ENCODE measurements at places on chromosomes 6 and 20.

DNA sequence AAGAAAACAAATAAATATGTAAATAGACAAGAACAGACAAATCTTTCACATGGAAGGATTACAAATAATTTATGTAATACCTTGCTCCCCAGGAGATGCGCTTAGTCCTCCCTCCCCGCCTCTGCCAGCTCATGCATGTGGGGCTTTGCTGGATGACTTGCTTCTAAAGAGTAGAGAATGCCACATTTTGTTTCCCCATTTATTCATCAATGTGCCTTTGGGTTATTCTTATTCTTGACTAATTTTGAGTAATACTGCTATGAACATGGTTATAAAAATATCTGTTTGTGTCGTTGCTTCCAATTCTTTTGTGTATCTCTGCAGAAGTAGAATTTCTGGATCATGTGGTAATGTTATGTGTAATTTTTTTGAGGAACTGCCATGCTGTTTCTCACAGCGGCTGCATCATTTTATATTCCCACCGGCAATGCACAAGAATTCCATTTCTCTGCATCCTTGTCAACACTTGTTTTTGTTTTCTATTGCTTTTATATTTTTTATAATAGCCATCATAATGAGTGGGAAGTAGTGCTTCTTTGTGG is 23.8 kb upstream of the DUSP22 start:
- no peak for DNase-seq

GRCh38 chr20:58692579-58693225 is at the start of gene NPEPL1:
Gene NPEPL1, plus strand, starts transcription at chr20:58692800. Its CDS starts 101 bp downstream, at chr20:58692901.
- DNase-seq, result peak; percentile 23

GRCh38 chr6:33123732-33124524 is 48.1 kb downstream of the HLA-DPB1 start:
- DNase-seq, result peak; percentile 7

DNA sequence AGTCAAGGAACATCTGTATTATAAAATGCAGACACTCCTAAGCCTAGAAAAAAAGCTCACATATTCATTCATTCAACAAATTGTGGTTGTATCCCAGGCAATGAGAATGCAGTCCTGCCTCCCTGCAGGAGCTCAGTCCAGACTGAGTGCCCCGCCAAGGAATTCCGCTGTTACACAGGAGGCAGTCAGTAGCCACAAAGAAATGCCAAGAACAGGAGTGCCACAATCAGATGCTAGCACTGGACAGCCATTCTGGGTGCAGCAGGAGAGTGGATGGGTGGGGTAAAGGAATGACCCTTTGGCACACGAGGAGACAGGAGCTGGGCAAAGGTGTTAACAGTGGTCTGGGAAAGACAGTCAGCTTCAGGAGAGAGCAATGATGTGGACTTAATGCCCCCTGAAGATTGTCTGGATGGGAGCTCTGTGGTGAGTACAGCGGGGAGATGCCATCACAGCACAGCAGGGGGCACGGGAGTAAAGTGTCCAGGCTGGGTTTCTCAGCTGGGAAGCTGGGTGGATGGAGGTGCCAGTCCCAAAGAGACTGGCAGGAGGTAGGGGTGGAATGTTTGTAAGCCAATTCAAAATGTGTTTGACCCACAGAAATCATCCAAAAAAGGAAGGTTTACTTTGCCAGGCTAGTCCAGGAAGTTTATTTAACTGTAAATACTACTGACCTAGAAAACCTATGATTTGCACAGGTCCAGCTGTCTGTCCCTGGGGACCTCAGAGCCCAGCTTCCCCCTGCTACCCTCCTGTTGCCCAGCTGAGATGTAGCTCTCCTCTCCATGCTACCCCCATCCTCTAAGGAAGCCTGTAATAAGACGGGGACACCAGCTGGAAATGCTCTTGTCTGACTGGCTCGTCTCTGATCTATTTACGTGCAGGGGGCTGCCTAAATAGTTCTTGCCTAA is 84.1 kb downstream of the SLC23A2 start:
- DNase-seq, result no peak

DNA sequence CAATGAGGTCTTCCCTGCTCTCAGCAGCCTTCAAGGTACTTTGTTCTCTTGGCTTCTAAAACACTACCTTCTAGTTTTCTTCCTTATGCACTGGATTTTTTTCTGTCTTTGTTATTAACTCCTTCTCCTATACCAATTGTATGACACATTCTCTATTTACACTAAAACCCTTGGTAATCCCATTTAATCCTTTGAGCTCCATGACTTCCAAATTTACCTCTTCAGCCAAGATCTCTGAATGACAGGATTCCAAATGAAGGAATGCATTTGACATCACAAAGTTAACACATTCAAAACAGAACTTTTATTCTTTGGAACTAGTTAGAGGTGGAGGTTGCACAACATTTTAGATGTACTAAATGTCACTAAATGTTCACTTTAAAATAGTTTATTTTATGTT is 86.6 kb upstream of the SAMD5 start:
- no peak for DNase-seq

GRCh38 chr6:161547617-161548016 is 273.8 kb upstream of the AGPAT4 start:
- DNase-seq, result peak; percentile 67

DNA sequence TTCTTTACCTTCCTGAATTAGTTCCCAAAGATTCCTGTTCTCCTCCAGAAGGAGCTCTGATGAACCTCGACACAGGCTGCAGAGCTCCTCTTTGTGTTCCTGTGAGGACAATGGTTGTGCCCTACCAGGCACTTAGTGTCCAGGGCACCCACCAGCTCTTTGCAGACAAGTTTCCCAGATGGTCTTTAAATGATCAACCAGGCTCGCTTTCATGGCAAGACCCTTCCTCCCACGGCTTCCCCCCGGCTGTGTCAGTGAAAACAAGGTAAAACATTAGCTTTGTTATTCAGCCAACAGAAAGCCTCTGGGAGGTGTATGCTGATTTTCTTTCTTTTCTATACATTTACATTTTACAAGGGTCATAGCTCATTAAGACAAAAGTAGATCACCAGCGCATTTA is 32.3 kb upstream of the CNKSR3 start:
- DNase-seq, result no peak

- DNase-seq, result peak; percentile 16
These were observed 213.2 kb upstream of the MANEA start for GRCh38 chr6:95364016-95364604.

GRCh38 chr6:11126876-11127275 is 15.4 kb upstream of the ERVFRD-1 start:
- DNase-seq, result no peak

DNA sequence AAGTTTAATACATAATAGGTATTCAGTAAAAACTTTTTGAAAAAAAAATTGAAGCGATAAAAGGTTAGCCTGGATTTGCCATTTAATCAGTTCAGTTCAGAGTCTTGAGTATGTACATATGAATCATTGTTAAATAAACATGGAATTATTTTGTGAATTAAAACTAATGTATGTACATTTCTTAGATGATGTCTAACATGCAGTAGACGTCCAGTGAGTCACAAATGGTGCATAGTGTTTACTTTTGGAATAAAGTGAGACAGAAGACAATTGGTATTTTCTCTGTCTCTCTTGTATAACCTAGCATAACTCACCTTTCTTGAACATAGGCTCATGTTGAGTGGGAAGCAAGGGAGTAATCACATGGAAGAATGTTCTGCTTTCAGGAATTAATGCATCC is 83.5 kb downstream of the EYS start:
- no peak for DNase-seq

- no peak for DNase-seq
These were observed 57.6 kb downstream of the NRSN1 start for GRCh38 chr6:24183584-24183983.

- DNase-seq, result no peak
These were observed 173.0 kb downstream of the AIG1 start for GRCh38 chr6:143233554-143234285.

- DNase-seq, result no peak
These were observed 46.5 kb downstream of the ADTRP start for GRCh38 chr6:11732036-11732631.

GRCh38 chr20:12276011-12276673 is 358.4 kb downstream of the BTBD3 start:
- DNase-seq, result no peak

GRCh38 chr20:48783533-48784272 is 44.1 kb downstream of the PREX1 start:
- DNase-seq, result no peak

DNA sequence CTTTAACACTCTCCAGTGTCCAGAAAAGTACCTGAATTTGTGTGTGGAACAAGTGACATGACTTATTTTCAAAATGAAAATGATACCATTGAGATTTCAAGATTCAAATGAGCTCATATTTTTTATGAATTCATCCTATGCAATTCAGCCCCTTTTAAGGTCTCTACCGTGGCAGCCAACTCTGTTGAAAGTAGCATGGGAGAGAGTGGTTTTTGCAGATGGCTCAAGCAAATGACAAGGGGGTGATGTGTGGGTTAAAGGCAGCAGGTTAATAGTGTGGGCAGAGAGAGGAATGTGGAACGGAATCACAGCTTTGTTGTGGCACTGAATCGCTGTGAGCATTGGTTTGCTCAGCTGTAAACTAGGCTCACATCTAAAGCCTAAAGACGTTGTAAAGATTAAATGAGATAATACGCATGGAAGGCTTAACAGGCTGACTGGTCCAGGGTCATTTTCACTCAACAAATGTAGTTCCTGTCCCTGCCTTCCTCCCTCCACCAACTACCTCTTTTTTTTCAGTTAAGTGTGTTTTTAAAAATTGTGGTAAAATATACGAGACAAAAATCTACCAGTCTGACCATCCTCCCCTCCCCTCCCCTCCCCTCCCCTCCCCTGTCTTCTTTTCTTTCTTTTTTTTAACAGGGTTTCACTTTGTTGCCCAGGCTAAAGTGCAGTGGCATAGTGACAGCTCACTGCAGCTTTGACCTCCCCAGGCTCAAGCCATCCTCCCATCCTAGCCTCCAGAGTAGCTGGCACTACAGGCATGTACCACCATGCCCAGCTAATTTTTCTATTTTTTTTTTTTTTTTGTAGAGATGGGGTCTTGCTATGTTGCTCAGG is 114.7 kb upstream of the ZNF217 start:
- no peak for DNase-seq

- DNase-seq, result no peak
These were observed 238.1 kb downstream of the RNGTT start for GRCh38 chr6:88725111-88725975.

GRCh38 chr6:7541175-7542064 is at the start of gene DSP:
Gene DSP, plus strand, starts transcription at chr6:7541671. Its CDS starts 245 bp downstream, at chr6:7541916.
- peak; percentile 13 for DNase-seq

- no peak for DNase-seq
These were observed 119.8 kb downstream of the RFX6 start for GRCh38 chr6:116996842-116997241.

DNA sequence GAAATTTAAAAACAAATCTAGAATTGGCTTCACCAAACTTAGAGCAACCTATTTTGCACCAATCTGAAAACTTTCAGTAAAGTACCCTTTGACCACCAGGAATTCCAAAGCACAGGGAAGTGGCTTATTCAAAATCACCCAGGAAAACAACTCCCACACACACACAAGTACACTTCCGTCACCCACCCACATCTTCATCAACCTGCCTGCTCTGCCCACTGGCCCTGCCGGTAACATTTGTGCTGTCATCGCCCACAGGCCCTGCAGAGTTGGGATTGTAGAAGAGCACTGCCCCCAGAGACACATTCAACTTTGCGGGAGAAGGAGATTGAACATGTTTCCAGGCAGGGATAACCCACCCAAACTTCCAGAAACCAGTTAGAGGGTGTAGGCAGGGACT is 19.3 kb upstream of the SCML4 start:
- no peak for DNase-seq

DNA sequence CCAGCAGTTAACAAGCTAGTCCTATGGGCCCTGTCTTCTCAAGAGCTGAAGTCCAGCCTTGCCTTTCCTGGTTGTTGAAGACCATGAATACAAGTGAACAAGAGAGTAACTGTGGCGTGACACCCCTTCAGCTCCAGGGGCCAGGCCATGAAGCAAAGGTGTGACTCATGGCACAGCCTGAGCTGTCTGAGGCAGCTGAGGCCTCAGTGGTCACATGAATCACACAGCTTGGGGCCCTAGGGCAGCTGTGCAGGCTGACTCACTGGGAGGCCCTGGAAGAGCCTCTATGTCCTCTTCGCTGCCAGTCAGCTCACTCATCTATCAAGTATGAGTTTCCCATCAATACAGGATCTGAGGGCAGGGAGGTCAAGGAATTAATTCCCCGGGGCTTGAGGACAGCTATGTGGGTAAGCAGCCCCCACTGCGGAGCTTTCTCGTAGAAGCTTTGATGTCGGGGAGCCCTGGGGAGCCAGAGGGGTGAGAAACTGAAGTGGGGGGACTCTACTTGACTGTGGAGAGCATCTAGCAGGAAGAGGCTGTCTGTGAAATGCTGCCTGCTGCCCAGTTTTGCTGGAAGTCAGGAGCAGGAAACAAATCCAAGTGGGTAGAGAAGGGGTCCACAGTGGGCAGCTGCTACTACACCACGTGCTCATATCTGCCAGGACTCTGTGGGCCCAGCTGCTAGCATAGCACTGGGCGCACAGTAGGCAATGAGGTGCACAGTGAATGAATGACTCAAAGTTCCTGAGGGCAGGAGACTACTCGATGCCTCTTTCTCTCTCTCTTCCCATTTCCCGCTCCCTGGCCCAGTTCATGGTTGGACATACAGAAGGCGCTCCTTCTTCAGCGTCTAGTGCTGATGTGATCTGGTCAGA is 13.7 kb upstream of the FAM83C start:
- no peak for DNase-seq

DNA sequence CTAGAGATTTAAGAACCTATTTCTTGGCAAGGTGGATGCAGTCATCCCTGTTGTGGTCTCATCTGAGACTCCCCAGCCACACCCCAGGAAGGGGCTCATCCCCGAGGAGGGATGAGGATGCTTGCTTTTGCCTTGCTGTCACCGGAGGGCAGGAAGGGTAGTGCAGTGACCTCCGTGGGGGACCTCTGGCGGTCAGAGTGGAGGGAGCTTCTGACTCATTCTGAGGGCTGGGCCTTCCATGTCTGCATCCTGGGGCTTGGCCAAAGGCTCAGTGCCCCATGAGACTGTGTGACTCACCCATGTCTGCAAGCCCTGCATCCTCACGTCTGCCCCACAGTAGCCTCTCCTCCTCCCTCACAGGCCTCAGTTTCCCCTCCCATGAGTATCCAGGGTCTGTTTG is 38.7 kb downstream of the UQCC2 start:
- no peak for DNase-seq

GRCh38 chr6:16698997-16699868 is 62.0 kb downstream of the ATXN1 start:
- DNase-seq, result no peak

GRCh38 chr6:133758815-133759335 is 130.0 kb upstream of the TCF21 start:
- DNase-seq, result no peak

GRCh38 chr6:168217216-168217879 is 102.2 kb downstream of the DACT2 start:
- DNase-seq, result no peak

- DNase-seq, result no peak
These were observed 4.3 kb downstream of the KCNQ5 start for GRCh38 chr6:72626126-72626525.

- no peak for DNase-seq
These were observed 198.7 kb downstream of the MOXD1 start for GRCh38 chr6:132202574-132202973.
